CD4-positive, alpha-beta T cell treated with Interleukin-12 subunit alpha and Interleukin-12 subunit beta, for 1 hour (primary cell): ENCODE measurements at places on chromosomes 13 and 19.

DNA sequence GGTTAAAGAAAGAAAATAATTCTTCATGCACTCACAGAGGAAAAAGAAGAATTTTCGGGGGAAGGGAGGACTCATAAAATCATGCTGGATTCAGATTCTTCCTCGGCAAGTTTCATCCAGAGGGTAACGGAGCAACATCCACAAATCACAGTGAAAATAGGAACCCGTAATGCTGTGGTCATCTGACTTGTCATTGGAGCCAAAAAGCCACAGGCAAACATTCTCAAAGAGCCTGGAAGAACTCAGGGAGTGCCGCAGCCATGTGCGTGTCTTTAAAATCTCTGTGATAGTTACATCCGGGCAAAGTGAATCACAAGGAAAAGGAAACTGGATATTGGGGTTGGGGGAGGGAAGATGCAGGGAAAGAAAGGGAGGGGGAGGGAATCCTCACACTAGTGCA is 33.0 kb upstream of the VSTM2B start:
- no peak for DNase-seq

DNA sequence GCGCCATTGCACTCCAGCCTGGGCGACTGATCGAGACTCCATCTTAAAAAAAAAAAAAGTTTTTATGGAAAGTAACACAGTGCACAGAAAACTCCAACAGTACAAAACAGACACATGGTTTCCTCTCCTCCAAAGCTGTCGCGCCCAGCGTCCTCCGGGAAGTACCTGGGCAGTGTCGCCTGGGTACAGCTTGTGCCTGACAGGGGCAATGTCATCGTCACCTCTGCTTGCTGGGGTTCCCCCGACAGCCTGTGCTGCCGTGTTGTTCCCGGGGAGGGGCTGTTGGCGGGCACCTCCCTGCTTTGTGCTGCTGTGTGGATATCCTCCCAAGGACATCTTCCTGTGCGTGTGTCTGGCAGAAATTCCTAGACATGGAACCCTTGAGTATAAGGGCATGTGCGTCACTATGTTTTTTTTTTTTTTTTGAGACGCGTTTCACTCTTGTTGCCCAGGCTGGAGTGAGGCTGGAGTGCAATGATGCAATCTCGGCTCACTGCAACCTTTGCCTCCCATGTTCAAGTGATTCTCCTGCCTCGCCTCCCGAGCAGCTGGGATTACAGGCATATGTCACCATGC is 2.4 kb upstream of the F2RL3 start:
- no peak for DNase-seq

DNA sequence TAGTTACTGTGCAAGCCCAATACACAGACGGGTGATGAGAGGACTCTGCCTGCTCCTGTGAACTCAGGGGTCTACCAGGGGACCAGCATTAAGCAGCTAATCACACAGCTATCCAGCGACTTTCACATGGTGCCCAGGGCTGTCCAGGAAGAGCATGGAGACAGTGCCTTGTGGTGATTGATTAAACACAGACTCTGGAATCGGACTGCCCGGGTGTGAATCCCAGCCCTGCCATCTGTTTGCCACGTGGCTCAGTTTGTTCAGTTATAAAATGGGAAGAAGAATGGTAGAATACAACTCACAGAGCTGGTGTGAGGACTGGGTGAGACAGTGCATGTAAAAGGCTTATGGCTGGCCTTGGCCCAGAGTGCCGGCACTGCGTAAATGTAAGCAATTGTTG is 42.1 kb upstream of the NPAS1 start:
- no peak for DNase-seq

DNA sequence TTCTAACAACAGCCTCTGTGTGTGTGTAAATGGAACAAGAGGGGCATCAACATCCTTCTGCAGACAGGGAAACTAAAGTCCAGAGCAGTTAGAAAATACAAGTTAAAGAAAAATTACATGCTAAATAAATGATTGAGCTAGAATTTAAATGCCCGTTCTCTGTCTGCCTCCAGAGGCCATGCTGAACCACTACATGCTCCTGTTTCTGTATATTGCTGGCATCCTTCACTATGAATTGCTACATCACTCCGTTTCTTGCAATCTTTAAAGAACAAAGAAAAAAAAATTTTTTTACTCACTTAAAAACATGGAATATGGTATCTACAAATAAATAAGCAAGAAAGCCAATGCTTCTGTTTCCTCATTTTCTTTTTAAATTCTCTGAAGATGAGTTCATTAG is 47.9 kb downstream of the DCT start:
- no peak for DNase-seq

DNA sequence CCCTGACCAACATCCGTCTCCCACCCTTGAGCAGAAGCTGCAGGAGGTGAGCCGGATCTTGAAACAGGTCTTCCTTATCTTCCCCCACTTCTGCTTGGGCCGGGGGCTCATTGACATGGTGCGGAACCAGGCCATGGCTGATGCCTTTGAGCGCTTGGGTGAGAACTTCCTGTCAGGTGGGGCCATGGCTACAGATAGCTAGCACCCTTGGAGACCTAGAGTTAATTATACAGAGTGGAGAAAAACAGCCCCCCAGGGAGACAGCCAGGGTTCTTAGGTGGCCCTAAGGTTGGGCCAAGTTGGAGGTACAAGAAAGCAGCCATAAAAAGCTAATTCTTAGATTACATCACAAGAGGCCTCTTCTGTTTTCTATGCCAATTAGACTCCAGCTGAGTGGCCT is 8.9 kb upstream of the ARHGAP45 start:
- no peak for DNase-seq

DNA sequence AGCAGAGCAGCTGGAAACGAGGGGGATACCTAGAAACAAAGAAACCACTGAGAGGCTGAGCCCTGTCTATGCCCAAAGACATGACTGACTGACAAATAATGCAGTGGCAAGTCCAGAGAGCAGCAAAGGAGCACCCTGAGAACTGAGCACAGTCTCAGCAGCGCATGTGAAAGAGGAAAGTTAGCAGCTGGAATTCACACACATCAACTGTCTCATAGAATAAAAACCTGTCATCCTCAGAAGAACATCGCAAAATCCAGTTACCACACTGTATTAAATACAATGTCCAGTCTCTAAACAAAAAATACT is 24.1 kb upstream of the DLEU7 start:
- no peak for DNase-seq

GRCh38 chr13:108270442-108270841 is 924 bp downstream of the TNFSF13B start:
- no peak for DNase-seq

GRCh38 chr19:42433503-42434260 is 6.5 kb upstream of the LIPE start:
- peak; percentile 71 for DNase-seq

GRCh38 chr13:92739306-92739818 is 487.2 kb upstream of the GPC6 start:
- no peak for DNase-seq

- DNase-seq: no peak
Measured at GRCh38 chr19:993831-994393, 6.3 kb upstream of the GRIN3B start.

- no peak for DNase-seq
Measured at GRCh38 chr19:16456652-16457194, 15.0 kb downstream of the EPS15L1 start.

DNA sequence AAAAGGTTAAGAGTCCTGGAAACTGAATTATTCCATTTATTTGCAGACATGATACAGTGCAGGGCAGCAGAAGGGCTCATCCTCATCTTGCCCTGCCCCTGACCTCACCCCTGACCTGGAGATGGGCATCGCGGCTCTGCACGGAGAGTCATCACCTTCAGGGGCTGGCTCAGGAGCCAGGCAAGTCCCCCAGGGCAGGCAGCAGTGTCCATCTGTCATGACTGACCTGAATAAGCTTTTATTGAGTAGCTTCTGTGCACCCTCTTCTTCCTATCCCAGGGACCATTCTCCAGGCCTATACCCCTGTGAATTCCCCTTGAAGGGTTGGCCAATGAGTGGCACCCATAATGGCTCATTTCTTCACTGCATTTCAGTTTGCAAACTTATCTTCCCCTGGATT is 484.2 kb downstream of the ZNF536 start:
- DNase-seq: no peak

DNA sequence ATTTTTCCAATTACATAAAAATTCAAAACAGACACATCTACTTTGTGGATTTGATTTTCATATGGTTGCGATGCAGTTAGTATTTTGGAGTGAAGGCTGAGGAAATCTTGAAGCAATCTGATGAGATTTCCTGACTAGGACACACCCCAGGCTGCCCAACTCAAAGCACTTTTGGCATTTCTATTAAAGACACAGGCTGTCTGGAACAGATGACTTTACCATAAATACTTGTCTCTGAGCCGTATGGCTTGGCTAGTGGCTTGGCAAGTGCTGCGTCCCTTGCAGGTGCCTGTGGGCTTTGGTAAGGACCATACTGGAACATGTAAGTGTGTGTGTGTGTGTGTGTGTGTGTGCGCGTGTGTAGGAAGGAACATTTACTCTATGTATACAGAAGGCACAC is 218.8 kb downstream of the FGF9 start:
- no peak for DNase-seq

DNA sequence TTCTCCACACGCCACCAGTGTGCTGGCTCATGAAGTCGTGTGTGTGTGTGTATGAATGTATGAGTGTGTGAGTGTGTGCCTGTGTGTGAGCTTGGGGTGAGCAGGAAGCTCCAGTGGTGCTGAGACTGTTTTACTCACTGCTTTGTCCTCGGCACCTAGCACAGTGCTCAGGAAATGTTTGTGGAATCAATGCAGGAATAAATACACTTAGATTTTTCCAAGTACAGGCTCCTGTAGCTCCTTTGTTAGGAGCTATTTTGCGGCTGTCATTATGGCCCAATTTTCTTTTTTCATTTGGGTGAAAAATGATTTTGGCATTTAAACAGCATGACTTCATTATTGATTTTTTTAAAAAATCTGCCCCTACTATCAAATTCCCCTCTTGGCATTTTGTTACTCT is 193.5 kb upstream of the KL start:
- no peak for DNase-seq

GRCh38 chr19:15584541-15585115 is 30.4 kb upstream of the CYP4F8 start:
- DNase-seq: peak; percentile 78

DNA sequence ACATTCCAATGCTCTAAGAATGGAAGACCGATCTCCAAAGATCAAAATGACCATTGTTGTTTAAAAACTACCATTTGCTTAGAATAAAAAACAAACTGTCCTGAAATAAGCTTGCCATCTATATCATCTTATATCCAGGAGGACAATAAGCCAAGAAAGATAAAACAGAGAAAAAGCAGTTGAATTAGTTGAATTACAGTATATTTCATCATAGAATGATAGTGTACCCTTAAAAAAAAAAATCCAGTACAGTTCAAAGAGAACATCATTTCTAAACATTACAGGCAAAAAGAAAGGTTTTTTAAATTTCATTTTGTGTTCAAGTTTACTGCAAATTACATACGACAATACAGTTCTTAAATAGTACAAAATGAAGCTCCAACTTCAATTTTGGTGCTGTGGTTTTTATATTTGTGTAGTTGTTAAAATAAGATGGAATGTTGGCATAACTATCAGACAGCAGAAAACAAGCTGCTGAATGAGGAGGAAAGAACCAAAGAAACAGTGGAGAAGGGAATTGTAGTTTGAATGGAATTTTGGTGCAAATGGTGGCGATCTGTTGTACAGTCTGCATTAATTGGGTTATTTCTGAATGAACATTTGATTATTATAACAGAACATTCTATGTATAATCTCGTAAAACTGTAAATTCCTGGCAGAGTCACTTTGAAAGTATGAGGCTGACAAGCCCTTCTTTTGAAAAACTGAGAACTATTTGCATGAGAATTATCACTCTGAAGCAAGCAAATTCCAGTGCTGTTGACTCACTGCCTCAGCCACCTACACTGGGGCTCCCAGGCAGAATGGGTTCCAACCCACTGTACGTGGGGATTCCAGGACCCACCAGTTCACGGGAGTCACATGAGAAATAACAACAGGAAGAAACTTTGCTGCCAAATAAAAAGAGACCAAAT is 37.7 kb downstream of the LHFPL6 start:
- DNase-seq: no peak

DNA sequence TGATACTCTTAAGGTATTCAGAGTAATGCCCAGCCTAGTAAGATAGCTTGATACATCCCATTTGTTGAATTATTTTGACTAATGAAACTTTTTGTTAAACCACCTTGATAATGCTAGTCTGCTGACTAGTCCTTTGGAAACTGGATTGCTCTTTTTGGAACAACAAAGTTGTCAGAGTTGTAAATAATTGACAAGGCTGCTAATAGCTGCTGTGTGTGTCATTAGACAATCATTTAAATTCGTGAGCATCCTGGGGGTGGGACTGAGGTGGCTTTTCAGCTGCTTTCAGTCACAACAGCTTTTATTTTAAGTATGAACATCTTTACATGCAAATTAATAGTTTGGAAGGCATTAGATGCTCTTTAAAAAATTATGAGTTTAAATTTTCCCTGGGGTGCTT is 153.5 kb downstream of the HS6ST3 start:
- DNase-seq: no peak

- no peak for DNase-seq
Measured at GRCh38 chr13:114076329-114077090, 55.9 kb downstream of the RASA3 start.

DNA sequence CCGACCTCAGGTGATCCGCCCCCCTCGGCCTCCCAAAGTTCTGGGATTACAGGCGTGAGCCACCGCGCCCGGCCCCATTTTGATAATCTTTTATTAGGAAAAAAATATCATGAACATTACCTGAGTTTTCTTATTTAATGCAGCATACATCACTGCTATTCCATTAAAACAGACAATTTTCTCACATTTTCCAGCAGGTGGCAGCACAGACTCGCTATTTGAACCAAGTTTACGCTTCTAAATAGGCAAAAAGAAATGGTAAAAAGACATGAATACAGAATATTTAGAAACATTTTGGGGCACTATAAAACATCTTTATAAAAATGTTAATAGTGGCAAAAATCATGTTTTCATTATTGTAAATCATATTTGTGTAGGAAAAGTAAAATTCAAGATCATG is 903.1 kb downstream of the SLITRK6 start:
- DNase-seq: peak; percentile 28

GRCh38 chr13:28031896-28032288 is 43.4 kb upstream of the URAD start:
- no peak for DNase-seq

DNA sequence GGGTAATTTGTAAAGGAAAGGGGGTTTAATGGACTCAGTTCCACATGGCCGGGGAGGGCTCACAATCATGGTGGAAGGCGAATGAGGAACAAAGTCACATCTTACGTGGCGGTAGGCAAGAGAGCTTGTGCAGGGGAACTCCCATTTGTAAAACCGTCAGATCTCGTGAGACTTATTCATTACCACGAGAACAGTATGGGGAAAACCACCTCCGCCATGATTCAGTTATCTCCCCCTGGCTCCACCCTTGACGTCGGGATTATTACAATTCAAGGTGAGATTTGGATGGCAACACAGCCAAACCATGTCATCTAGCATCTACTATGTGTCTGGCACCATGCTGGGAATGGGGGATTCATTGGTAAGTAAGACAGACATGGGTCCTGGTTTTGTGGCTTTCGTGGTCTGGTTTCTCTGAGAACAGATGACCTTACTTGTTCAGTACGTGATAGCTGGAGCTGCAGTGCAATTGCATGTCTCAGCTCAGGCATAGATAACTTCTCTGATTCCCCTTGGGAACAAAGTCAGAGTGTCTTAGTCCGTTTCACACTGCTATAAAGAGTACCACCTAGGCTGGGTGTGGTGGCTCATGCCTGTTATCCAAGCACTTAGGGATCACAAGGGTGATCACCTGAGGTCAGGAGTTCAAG is 8.3 kb downstream of the ZNF554 start:
- no peak for DNase-seq
